NCI-H2107 (cell line): ENCODE measurements at places on chromosomes 6 and 20.

DNA sequence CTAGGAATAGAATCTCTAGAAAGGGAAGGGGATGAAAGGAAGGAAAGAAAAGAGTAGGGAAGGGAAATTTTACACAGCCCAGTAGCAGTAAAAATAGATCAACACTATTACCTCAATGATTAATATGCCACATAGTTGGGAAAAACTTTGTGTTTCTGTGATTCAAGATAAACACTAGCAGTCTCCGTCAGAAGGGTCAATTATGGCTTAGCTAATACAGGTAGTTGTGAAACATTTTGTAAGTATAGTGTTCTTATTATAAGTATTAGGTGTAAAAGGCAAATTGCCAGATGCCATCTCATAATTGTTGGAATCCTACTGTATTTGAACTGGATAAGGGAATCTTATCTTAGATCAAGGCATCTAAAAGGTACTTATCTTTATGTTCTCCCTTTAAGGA lies 165.7 kb downstream of the MTFR2 start:
- no peak for DNase-seq

- no peak for DNase-seq
These were observed 19.0 kb downstream of the KIF3B start for GRCh38 chr20:32296412-32296811.

GRCh38 chr20:32773223-32773622 lies 11.0 kb downstream of the DNMT3B start:
- no peak for DNase-seq

- no peak for DNase-seq
These were observed 30.9 kb downstream of the MYH7B start for GRCh38 chr20:34986311-34987287.

- DNase-seq, result peak; percentile 26
These were observed 82.0 kb downstream of the PTPRK start for GRCh38 chr6:128438393-128438792.

DNA sequence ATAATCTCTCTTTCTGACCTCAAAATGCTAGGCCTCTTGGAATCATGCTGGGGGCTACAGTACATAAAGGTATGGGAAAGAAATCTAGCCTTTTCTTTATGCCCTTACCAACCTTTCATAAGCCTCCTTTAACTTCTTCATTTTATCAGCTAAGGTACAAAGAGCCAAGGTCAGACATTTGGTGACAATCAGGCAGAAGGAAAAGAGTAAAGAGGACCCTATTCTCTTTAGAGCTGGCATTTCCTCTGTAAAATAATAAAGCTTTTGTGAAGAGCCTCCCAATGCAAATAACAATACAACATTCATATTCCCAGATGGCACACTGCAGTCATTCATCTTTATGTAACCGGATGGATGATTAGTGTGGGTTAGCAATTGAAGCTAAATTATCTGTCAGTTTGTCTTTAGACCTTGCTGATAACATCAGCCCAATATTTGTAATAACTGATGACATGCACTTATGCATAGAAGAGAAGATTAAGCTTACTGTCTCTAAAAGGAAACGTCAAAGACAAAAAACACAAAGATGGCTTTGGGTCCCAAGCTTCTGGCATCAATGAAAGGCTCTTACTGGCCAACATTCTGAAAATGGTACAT lies 163.1 kb downstream of the IBTK start:
- no peak for DNase-seq

DNA sequence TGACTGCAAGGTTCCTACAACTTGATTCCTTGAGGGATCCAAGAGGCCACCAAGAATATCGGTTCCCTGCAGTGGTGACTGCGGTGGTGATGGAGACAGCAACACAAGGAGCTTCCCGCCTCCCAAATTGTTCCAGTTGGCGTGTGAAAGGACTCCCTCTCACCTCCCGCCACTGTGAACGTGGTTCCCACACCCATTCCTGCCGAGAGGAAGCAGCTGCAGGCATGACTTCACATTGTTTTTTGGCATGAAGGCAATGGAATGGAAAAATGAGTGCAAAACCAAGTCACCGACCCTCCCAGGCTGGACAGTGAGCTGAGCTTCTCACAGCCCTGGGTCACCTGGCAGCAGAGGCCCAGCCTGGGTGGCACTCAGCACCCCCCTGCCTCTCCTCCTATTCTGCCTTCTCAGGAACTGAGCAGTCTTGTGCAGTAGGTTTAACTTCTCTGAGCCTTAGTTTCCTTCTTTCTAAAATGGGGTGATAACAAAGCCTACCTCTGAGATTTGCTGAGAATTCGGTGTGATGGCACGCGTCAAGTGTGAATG lies 75.0 kb downstream of the CNKSR3 start:
- DNase-seq, result no peak

- DNase-seq, result peak; percentile 46
These were observed 987 bp upstream of the QKI start for GRCh38 chr6:163413345-163414116.

DNA sequence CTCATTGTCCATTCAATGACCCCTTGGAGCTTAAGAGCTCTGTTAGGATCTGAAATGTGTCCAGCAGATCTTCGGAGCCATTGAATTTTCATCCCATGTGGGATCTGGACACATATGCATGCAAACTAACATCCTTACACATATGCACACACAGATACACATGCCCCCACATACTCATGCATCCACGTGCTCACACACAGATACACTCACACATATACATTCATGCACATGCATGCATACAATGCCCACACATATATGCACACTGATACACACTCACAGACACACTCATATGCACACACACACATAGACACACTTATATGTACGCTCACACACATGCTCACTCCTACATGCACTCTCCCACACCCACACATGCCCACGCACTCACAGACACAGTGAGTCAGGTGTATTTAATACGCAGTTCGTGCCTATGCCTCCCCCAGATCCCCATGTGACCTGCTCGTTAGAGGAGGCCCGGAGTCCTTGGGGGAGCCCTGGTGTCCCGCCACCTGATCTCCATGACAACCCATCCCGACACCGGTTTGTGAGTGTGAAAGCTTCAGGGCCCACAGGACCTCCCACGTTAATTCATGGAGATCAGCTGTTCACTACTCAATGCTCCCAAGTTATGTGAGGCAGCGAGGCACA lies 121.9 kb upstream of the SULF2 start:
- DNase-seq, result no peak

DNA sequence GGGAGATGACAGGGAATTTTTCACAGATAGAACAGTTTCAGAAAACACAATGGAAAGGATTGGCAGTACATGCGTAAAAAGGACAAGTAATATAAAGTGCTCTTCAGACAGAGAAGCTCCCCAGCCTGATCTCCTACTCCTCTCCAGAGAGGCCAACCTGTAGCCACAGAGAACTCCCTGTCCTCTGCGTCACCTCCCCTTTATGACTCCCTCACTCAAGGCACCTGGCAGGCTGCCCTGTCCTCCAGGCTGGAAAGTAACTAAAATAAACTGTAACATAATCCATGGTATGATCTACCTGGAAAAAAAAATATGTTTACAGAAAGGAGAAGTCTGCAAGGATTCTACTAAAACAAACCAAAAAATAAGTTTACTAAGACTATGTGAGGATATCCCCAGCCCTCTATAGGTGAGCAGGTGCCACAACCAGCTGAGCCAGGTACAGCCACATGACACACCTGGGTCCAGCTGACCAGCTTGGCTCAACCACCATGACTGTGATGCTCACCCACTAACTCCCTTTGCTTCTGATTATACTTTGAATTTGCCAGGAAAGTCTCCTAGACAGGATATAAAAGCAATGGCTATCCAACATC lies 29.2 kb downstream of the MBOAT1 start:
- DNase-seq, result peak; percentile 47

- no peak for DNase-seq
These were observed 83.4 kb downstream of the TCP11 start for GRCh38 chr6:35057449-35058357.

DNA sequence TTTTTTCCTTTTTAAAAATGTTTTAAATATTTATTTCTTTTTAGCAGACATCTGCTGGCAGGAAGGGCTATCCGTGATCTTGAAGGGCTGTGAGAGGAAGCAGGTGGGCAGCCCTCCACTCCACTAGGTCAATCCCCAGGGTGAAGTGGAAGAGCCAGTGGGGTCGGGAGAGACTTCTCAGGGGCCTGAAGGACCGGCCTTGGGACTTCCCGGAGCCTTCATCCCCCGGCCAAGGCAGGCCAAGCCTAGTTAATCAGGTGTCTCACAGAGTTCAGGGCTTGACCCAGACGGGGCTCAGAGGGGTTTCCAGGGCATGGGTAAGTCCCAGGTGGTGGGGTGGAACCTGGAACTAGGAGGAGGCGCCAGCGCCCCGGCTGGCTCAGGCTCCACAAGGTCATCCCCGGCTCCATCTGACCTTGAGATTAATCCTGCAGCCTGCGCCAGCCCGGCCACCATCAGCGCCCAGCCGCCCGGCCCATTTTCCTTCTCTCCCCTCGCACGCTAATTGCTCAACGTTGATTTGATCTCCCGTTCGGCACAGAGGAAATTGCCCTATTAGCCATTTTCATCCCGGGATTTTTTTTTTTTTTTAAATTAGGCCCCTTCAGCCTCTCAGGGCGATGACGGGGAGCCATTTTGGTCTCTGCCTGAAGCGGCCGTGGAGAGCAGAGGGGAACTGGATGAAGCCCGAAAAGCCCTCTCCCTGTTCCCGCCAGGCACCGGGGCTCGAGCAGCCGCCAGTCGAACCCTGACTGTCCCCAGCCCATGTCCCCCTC lies 44.4 kb downstream of the MDFI start:
- no peak for DNase-seq

- no peak for DNase-seq
These were observed 3.1 kb upstream of the MYL9 start for GRCh38 chr20:36538026-36538722.

- DNase-seq, result no peak
These were observed 60.5 kb downstream of the MTHFD1L start for GRCh38 chr6:150925976-150926375.

GRCh38 chr6:168165891-168166290 lies 86.9 kb upstream of the FRMD1 start:
- no peak for DNase-seq

- no peak for DNase-seq
These were observed 72.7 kb upstream of the RCAN2 start for GRCh38 chr6:46563924-46564323.

GRCh38 chr6:42428326-42429041 lies 23.2 kb downstream of the TRERF1 start:
- no peak for DNase-seq

DNA sequence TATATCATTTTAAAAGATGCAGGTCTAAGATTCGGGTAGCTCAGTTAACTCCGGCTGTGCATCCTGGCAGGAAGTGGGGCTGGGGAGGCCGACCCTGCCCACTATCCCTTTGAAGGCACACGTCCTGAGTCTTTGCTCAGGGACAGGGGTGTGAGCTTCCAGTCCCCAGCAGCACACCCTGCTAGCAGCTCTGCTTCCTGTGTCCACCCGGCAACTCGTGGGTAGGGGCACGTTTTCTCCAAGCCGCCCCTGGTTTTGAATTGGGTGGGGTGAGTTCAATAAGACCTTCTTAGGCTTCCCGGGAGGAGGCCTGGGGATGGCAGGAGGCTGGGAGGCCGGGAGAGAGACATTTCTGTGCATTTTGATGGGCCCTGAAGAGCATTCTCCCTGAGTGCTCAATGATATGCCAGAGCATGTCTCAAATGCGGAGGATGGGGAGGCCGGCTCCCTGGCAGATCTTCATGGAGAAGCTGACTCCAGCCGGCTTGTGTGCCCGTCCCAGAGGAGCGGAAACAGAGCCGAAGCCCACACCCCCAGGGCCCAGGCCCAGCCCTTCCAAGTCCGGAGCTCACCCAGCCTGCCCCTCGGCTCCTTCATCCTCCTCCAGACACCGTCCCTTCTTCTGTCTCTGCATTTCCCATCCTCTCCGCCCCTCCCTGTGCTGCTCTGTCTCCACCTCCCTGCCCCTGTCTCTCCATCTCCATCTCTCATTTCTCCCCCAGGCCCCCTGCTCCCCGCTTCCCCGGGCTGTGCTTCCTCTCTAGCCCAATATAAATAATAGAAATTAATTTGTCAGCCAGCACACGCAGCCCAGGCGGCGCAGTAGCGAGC lies 36.3 kb upstream of the ZFAND3 start:
- DNase-seq, result peak; percentile 40

DNA sequence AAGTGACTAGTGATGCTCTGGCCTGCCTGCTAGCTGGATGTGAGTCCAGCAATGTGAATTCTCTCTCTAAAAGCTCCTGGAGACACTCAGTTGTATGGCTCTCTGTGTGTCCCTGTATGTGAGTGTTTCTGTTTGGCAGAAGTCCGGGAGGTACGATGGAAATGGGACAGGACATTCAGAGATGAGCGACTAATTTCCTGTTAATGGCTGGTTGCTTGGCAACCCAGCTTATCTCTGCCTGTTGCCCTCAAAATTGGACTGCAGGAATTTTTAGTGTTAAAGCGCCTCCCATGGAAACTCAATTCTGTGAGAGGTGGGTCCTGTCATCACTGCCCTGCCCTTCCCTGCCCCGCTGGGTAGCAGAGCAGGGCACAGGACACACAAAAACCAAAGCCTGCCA lies 136.8 kb upstream of the LRFN2 start:
- no peak for DNase-seq

GRCh38 chr6:134379076-134379475 lies 61.2 kb upstream of the SGK1 start:
- DNase-seq, result no peak

GRCh38 chr6:14109411-14109826 lies 8.2 kb upstream of the CD83 start:
- no peak for DNase-seq

GRCh38 chr6:110756817-110757216 lies 58.5 kb downstream of the CDK19 start:
- DNase-seq, result no peak

DNA sequence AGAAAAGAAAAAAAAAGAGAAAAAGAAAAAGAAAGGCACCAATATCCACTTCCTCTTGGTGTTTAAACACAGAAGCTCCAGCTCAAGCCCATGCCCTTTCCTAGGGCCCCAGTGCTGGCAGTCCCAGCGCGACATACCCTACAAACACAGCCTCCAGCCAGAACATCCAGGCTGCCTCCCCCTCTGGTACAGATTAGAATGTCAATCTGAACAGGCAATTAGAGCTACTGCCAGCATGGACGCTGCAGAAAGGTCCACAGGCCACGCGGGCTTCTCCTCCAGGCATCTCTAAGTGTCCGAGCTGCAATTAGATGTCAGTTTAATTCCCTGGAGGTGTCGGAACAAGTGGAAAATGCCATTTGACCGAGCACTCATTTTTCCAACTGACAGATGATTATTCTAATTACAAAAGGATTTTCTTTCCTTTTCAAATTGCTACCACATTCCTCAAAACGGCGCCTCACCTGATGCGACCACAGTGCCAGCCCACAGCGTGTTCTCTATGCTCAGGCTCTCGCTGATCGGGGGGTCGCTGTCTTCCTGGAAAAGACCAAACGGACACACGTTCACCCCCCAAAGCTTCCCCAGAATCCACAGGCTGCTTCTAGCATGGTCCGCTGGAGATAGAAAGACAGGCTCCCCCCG lies 79.5 kb downstream of the ATP9A start:
- no peak for DNase-seq

GRCh38 chr20:31872406-31872805 lies 2.0 kb downstream of the TTLL9 start:
- no peak for DNase-seq
